ENCODE measurements at places on chromosomes 13 and 19.

DNA sequence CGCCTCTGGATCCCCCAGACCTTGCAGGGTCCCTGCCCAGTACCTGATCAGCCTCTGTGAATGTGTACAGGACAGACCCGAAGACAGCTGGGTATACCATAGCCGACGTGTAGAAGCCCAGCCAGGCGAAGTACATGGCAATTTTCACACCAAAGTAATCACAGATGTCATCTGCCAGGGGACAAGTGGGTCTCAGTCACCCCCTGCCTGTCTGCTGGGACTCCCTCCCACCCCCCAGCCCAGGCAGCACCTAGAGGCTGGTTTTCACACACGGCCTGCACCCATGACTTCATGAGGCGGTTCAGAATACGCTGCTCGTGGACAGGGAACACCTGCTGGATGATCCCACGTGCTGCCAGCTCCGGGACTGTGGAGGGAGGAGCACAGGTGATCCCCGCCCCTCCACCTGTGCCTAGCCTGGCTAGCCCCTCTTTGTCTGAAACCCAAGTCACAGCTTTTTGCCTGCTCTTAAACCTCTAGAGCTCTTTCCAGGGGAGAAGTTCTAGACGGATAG is 3.6 kb downstream of the ANO8 start:
- no peak for DNase-seq

DNA sequence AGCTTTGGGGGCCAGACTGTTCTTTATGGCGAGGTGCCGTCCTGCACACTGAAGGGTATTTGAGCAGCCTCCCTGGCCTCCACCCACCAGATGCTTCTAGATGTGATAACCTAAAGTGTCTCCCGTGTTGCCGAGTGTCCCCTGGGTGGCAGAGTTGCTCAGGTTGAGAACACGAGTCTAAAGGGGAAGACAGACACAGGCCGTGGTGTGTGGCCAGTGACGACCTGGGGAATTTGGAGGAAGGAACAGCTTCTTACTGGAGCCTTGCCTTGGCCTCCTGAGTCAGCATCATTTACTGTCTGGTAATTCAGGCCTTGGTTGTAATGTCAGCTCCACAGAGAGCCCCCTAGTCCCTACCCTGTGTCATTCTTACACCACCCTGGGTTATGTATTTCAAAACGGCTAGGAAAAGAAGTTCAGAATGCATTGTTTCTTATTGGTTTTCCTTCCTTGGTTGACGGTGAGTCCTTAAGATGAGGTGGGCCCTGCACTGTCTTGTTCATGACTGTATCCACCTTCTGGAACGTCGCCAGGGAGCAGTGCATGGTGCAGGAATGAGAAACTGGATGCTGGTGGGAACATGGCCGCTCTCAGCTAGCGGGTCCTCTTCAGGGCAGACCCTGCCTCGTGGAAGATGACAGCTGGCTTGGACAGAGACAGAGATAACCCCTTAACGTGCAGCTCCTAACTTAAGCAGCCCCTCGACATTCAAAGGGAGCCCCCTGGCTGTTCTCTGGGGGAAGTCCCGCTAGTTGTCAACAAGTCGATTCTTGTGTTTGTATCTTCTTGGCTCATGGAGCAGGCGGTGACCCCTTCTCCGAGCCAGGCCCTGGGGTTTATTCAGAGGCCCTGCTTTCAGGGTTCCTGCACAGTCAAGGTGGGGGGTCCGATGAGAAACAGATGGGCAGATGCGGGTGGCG is 7.2 kb downstream of the SIN3B start:
- no peak for DNase-seq

GRCh38 chr19:39740395-39740794 is 2.6 kb upstream of the CLC start:
- no peak for DNase-seq

DNA sequence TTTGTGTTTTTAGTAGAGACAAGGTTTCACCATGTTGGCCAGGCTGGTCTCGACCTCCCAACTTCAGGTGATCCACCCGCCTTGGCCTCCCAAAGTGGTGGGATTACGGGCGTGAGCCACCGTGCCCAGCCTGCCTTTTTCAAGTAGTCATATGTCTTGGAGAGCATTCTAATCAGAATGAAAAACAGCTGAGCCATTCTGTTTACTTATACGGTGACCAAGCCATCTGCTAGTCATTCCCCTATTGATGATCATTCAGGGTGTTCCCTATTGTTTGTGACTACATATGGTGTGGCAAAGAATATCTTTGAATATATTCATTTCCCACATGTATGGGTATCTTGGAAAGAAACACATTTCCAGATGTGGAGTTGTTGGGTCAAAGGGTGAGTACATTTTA is 17.2 kb downstream of the BLOC1S3 start:
- DNase-seq: no peak
